ENCODE measurements at places on chromosomes 7 and 10.

DNA sequence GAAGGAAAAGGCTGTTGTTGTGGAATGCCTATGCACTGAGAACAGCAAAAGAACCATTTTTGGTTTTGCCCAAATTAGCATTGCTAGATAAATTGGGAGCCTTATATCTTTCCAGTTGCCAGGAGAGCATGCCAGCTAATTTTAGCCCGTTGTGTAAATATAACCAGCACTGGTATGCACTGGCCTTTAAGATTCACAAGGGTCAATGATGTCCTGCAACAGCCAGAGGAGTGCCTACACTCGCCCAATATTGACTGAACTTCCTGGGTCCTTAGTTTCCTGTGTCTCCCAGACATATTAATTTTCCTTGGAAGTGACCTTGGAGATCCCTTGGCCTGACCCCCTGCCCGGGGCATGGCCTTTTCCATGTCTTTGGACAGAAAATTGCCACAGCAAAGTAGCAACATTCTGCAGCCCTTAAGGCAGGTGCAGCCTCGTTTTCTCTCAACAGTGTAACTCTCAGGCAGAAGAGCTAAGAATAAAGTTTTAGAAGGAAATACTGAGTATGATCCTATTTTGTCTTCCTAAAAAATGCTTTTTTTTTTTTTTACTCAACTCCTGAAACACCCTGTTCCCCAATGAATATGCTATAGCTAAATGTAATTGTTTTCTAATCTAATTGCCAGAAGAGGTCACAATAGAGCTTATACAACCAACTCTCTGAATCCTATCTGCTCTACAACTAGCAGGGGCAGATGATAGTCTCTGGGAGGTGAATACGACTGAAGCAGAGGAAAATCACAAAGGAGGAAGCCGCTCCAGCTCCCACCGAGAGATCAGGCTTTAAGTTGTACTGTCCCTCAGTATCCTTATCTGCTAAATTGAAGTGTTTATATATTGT lies 131.9 kb upstream of the PCGF5 start:
- DNase-seq, result no peak

DNA sequence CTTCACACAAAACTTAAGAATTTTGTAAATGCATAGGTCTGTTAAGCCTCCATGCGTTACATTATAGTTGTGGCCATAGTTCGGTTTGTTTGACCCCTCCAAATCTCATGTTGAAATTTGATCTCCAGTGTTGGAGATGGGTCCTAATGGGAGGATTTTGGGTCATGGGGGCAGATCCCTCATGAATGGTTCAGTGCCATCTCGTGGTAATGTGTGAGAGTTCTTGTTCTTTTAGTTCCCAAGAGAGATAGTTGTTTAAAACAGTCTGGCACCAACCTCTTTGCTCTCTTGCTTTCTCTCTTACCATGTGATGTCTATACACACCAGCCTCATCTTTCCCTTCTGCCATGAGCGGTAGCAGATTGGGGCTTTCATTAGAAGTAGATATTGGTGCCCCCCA lies 264.3 kb downstream of the TCF7L2 start:
- DNase-seq, result no peak

GRCh38 chr10:71575451-71575850 lies 144.1 kb downstream of the C10orf105 start:
- DNase-seq, result no peak

GRCh38 chr7:39825401-39825980 lies 124.6 kb upstream of the CDK13 start:
- no peak for DNase-seq

All from muscle of back (tissue), 13 donors.